ENCODE measurements at places on chromosomes 7 and 10. TPM values are rescaled to one million over a fixed set of nuclear protein-coding genes. Genes with fewer than 3 reads are reported as not detected.

DNA sequence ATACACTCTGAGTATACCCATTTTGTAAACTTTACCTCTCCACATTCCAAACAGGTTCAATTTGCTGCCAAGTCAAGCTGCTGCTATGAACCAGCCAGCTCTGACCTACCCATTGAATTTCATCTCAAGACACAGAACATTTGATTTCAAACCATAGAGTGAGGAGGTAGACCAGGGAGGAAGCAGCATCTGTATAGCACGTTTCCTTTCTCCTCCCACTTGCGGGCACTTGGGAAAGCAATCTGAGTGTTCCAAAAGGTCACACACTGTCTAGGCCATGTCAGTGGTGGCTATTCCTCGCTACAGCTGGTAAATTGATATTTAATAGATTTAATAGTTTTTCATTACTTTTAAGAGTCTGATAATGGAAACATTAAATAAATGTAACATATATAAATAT, 147.8 kb upstream of the EEPD1 start:
- DNase-seq: no peak

GRCh38 chr10:60878224-60878623, 65.8 kb downstream of the RHOBTB1 start:
- no peak for DNase-seq

- no peak for DNase-seq
Measured at GRCh38 chr10:78296785-78297184, 263.1 kb downstream of the RPS24 start.

DNA sequence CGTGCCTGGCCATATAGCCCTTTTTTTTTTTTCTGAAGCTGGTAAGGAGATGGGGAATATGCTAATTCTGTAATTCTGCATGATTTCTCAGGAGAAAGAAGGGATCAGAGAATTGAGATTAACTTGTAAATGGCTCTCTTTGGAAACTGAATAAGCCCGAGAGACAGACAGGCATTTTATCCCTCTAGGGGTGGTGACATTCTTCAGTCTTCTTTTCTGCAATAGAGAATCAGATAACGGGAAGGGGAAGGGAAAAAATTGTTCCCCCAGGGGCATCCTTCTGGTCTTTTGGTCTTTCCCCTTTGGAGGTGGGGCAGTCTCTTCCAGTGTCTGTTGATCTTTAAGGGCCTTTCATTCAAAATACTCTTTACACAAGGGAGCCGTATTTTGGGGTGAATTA, 34.2 kb downstream of the HK1 start:
- no peak for DNase-seq

DNA sequence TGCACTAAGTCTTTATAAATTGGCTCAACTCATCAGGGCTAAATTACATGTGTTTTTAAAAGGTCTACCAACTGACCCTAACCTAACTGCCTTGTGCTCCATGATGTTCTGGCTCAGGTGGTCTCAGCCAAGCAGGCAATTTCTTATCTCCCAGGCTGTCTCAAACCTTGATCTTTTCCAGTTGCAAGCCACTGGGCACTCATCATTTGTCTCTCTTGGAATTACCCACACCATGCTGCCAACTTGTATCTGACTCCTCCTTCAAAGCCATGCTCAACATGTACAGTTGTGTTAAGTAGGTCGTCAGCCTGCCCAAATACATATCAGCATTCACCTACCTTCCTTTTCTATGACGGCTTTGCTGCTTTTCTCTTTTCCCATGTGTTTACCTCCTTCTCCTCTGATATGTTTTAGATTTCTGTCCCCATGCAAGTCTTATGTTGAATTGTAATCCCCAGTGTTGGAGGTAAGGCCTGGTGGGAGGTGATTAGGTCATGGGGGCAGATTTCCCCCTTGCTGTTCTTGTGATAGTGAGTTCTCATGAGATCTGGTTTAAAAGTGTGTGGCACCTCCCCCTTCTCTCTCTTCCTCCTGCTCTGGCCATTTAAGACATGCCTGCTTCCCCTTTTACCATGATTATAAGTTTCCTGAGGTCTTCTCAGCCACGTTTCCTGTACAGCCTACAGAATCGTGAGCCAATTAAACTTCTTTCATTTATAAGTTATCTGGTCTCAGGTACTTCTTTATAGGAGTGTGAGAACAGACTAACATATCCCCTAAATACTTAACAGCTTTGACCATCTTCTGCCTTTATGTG, 130.0 kb downstream of the ELAPOR2 start:
- DNase-seq: no peak

- peak; percentile 7 for DNase-seq
Measured at GRCh38 chr10:71989661-71990454, 25.7 kb downstream of the CHST3 start.

OGDHL gene
- total RNA-seq: 4.1 TPM

IRF5 gene
- total RNA-seq: 2.9 TPM

PNLIPRP1 gene
- not detected for total RNA-seq

GRCh38 chr10:11909618-11910017, 86.5 kb downstream of the PROSER2 start:
- no peak for DNase-seq

SORCS1 gene
- total RNA-seq: 2.3 TPM

DNA sequence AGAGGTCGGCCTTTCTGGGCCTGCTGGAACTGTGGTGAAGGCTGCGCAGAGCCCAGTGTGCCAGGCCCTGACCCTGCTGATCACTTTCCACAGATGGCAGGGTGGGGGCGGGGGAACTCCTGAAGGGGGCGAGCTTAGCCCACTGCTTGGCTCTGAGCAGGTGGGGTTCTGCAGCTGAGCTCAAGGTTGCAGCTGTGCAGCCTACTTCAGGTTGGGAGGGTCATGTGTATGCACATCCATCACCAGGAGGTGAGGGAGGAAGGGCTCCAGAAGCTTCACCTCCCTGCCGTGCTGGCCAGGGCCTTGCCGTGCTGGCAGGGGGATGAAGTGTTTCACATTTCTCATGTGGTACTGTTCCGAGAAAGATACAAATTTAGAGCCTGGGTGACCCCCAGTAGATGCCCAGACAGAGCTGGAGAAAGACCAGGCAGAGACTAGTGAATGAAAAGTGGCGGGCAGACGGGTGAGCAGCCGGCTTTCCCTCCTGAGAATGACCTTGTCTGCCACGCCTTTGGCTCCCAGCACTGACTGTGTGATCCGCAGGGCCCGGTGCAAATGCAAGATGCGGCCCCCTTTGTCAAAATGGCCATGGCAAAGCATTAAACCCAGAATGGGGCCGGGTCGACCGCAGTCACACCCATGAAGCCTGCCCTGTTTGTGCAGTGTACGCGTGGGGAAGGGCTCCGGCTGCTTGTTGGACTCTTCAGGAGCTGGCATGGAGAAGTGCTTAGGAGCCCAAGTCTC, 25.2 kb downstream of the FAM241B start:
- DNase-seq: peak; percentile 8

DNA sequence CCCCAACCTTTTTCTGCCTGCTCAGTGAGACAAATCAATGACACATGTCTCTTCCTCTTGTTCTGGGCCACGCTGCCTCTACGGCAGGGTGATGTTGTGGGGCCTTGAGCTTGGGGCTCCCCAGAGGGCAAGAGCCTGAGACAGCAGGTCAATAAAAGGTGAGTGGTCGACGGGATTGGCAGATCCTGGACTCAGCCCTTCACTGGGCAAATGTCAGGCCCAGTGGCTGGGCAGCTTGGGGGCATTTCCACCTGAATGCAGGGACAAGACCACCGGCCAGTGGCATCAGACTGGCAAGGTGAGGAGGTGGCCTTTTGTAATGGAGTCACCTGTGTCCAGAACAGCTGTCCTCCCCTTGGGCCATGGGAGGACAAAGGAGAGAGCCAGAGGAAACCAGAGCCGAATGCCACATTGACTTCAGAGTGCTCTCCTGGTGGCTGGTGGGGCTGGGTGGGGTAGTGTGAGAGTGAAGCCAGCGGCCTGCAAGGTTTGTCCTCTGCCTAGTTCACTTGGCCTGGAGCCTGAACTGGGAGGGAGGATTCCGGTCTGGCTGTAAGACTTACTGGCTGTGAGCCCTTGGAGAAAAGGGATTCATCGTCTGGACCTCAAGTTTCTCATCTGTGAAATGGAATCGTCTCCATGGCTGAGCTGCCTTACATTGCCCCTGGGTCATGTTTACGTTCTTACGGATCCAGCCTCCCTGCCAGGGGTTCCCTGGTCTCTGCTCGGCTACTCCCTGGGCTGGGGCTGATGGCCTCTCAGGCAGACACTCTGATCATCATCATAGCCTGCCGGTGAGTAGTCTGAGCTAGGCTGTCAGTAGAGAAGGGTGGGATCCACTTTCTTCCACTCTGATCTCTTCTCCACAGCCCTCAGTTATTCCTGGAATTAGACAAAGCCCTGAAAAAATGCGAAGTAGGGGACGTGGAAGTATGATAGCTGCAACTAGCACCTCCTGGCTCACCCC, 25.4 kb upstream of the CRHR2 start:
- peak; percentile 68 for DNase-seq

DNA sequence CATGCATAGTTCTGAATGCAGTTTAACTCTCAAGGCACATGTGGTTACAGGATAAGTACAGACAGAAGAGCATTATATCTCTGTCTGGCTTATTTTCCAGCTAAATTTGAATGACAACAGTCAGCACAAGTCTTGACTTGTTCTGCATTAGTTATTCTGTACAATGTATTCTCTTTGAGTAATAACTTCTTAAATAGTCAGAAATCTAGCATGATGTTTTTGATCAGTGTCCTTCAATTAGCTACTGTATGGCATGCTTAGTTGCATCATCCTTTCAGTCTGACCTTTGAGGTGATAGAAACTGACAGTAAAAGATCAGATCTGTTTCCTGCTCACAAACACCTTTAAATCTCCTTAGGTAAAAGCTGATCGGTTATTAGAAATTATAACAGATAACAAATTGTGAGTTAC, 118.1 kb downstream of the ARL4A start:
- DNase-seq: no peak

MTERF1 gene
- total RNA-seq: 10.1 TPM

DNA sequence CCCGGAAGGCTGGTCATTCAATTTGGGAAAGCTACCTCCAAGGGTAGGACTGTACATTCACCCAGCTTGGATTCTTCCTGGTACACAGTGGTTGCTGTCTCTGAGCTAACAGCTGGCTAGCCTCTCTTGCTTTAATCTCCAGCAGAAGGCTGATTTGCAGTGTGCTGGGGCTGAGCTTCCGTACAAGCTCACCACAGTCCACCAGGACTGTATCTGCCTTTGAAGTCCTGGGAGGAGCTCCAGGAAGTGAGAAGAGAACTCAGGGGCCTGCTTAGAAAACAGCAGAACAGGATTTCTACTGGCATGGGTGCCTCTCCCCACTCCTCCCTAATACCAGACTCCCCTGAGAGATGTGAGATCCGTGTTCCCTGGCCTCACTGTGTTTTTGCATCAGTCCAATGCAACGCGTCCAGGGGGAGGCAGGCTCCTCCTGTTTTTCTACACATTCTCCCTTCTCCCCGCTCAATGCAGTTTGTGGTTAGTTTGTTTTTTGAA, 6.6 kb downstream of the AFAP1L2 start:
- no peak for DNase-seq

HOXA4 gene
- 0.15 TPM for total RNA-seq

GRCh38 chr7:48760528-48761265, 163.7 kb upstream of the CDC14C start:
- DNase-seq: no peak

DNA sequence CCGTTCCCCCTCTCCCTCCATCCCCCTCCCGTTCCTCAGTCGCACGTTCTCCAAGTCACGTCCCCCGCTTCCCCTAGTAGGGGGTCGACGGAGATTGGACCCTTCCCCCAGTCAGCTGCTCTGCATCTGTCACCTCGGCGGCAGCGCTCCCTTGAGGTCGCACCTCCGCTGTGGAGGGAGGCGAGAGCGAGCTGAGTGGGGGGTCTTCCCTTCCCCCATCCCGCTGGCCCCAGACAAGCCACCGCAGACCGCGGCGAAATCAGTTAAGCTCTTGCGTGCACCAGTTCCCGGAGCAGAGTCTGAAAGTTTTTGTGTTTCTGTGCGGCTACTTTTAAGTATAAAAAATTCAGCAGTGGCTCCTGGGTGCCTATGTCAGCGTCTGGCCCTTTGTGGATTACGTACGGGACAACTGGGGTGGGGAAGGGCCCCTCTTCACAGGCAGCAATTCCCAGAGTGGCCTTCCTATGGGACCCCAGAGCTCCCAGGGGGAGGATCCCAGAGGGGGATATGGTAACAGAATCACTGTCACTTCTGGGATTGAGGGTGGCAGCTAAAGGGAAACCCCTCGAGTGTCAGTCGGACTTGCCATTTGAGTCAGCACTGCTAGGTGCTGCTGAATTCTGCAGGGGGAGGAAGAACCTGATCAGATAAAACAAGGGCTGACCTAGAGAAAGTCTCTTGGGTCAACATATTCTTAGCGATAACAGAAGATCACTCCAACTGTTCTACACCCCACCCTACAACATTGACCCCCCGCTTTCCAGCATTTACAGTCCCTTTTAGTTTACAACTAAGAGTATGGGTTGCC, 12.5 kb upstream of the DDIT4 start:
- DNase-seq: no peak

GRCh38 chr7:130554481-130554880, 62.6 kb downstream of the MEST start:
- no peak for DNase-seq

DNA sequence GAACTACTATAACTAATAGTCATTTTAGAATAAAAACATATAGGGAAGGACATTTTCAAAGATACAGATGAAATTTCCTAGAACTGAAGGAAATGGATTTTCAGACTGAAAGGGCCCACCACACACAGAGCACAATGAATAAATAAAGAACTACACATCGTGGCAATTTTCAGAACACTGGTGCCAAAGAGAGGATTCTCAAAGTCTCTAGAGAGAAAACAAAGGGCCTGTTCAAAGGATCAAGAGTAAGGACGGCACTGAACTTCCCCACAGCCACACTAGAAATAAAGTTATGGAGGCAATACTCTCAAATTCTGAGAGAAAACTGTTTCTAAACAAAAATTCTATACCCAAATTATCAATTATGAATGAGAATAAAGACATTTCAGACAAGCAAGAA, 21.9 kb downstream of the NAPEPLD start:
- no peak for DNase-seq

FAM25G gene
- not detected for total RNA-seq

Data from left ventricle myocardium superior (tissue), 1 donor.